Renal cortical epithelial cell (primary cell): ENCODE measurements at places on chromosomes 2 and 18. TPM values are rescaled to one million over a fixed set of nuclear protein-coding genes. Genes with fewer than 3 reads are reported as not detected.
A peak's percentile ranks its signal among the peaks of the same experiment; 100 is the strongest.

VIT gene
- total RNA-seq, result 0.15 and 0.52 TPM in 2 replicates

GRCh38 chr2:236676136-236676873 lies 106.7 kb downstream of the ACKR3 start:
- DNase-seq, result no peak

DNA sequence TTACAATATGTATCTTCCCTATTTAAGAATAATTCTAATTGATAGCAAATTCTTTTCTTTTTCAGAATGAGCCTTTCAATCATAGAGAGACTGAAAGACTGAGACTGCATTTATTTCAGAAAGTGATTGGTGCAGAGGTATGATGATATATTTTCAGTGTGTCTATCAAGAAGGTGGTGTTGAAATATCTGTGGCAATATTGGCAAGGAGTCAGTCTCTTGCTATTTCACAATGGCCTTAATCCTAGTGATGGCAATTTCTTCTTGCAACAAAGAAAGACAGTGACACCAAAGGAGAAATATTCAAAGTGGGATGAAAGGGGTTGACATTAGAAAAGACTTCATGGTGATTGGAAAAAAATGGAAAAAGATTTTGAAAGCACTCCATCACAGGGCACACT lies 21.7 kb upstream of the ZBTB14 start:
- peak; percentile 7 for DNase-seq

DSG2 gene
- total RNA-seq, result 111 and 134 TPM in 2 replicates

DNA sequence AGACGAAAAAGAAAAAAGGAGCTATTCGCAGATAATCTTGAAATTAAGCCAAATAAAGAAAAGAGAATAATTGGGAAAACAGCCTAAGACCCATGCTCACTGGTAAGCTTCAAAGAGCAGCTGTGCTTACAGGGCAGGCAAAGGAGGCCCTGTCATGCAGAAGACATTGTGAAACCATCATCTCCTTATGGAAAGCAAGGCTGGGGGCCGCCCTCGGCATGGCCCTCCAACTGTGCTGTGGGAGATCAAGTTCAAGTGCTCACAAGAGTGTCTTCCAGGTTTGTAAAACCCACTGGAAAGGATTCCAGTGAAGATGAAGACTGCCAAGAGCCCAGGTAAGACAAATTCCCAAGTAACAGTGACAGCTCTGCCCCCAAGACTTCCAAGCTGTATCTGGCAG lies 32.2 kb downstream of the ACVR1 start:
- no peak for DNase-seq

- DNase-seq, result no peak
Observed at GRCh38 chr2:96245609-96246390, 20.0 kb downstream of the TMEM127 start.

ANKRD30BL gene
- not detected in 2 replicates for total RNA-seq

LIPG gene
- 61.1 and 61.4 TPM in 2 replicates for total RNA-seq

DNA sequence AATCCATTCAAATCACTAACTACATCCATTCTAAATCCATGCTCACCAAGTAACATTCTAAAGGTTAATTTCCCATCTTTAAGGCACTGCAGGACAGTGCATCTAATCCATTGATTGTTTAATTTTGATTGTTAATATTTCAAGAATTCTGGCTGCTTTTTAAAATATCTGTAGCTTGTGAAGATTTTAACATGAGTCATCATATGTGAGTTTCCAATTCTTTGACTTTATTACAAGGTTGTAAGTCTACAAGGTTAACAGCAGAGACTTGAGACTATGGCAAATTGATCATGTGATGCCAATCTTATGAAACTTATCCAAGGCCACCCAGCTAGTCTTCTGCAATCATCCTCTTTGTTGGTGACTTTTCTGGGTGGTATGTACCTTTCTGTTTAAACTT lies 349.2 kb upstream of the ZC3H15 start:
- DNase-seq, result no peak

DNA sequence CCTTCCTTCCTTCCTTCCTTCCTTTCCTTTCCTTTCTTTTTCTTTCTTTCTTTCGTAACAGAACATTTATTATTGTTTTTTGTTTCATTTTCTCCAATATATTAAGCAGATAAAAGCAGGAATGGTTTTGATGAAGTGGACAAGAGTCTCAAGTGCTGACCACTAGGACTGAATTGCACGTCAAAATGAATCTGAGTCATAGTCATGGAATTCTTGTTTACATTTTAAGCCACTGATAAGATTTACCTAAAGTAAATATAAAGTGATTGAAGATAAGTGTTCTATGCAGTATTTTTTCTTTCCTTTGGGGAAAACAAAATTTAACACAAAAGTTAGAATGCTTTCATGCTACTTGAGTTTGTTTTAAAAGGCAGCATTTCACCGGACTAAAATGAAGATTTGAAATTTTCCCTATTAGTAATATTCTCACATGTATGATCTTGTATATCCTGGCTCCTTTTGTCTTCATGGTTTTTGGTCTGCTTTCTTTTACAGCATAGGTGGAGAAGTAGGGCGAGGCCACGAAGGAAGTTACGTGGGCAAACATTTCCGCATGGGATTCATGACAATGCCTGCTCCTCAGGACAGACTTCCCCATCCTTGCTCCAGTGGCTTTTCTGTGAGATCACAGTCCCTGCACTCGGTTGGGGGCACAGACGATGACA lies 113.5 kb downstream of the NYAP2 start:
- DNase-seq, result no peak

DNA sequence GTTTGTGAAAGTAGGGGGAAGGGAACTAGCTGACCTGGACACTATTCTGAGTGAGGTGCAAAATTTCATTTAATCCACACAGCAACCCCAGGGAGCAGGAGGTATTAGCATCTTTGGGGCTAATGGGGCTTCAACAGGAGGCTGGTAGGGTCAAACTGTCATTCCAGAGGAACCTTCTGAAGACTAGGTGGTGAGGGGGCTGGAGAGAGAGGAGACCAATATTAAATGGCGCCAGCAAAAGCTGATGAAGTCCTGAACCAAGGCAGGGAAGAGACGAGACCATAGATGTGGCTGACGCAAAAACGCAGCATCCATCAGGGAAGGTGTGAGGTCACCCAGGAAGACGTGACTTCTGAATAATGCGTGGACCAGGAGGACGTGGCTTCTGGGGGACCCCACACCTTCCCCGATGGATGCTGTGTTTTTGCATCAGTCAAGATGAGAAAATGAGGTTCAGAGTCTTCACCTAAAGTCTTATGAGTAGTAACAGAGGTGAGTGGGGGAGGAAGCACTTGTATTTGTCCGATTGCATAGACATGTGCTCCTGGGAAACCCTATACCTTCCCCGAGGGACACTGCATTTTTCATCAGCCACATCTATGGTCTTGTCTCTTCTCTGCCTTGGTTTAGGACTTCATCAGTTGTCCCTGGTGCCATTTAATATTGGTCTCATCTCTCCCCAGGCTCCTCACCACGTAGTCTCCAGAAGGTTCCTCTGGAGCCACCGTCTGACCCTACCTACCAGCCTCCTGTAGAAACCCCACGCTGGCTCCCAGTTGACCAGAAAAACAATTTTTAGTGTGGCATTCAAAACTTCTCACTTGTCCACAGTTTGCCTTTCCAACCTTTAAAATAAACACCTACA lies 188.6 kb downstream of the MYCN start:
- no peak for DNase-seq

SERPINB4 gene
- 0.17 and 0.35 TPM in 2 replicates for total RNA-seq
